ENCODE measurements at places on chromosomes 7 and 10.

- no peak for DNase-seq
Measured at GRCh38 chr10:105121743-105122142, 480.7 kb downstream of the SORCS3 start.

GRCh38 chr10:121490871-121491519 is 107.2 kb downstream of the FGFR2 start:
- no peak for DNase-seq

DNA sequence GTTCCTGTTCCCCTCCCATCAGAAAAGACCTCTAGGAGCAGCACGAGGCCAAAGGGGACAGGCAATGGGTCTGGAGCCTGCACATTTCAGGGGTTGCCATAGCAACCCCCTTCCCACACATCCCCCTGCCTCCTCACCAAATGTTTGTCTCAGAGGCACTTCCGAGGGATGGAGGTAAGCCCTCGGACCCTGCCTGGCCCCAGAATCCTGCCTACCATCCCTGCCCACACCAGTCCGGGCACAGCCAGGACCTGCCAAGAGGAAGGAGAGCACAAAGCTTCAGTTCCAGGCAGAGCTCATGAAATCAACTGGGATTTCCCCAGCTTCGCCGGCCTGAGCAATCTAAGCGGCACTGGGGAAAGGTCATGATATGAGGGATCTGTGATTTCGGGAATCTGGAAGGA is 175.0 kb upstream of the PLXNA4 start:
- DNase-seq: no peak

DNA sequence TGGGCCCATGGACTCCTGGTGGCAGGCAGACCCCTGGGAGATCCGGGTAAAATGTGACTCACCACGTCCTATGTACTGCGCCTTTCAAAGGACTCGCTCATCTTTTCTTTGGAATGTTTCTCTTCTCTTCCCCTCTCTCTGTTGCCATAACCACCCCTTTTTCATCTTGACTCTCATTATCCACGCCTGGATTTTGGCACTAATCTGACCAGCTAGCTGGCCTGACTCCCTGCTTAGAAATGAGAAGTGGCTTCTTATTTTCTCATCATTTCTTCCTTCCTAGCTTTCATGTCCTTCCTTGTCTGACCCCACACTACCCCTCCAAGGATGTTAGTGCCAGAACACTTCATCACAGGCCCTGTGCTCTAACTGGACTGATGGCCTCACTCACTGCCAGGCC is 98.0 kb upstream of the FAM171A1 start:
- DNase-seq: no peak

- no peak for DNase-seq
Measured at GRCh38 chr7:54728411-54728810, 30.6 kb downstream of the SEC61G start.

- DNase-seq: no peak
Measured at GRCh38 chr10:77925795-77926565, 575 bp downstream of the DLG5 start.

GRCh38 chr10:97673736-97674525 is 13.1 kb downstream of the AVPI1 start:
- no peak for DNase-seq

GRCh38 chr10:104350127-104350635 is 3.5 kb upstream of the CFAP58 start:
- DNase-seq: no peak

DNA sequence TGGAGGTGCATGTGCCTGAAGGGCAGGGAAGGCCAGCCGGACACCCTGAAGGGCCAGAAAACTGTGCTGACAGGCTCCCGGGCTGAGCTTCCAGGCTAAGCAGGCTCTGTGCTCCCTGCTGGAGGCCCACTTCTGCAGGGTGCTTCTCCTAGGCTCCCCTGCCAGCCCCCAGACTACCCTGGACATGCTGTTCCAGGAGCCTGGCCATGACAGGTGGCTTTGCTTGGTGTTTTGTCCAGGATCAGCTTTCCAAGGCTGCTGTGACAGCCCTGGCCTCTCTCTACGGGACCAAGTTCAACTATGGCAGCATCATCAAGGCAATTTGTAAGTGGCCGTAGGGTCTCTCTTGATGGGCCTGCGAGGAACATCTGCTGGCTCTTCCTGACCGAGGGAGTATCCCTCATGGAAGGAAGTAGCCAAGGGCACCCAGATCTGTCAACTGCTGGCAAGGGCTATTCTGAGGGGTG is 5.3 kb downstream of the CPA1 start:
- no peak for DNase-seq

GRCh38 chr7:155007947-155008346 is 5.0 kb upstream of the PAXIP1 start:
- no peak for DNase-seq

GRCh38 chr10:114815791-114816190 is 5.8 kb upstream of the FHIP2A start:
- DNase-seq: no peak

DNA sequence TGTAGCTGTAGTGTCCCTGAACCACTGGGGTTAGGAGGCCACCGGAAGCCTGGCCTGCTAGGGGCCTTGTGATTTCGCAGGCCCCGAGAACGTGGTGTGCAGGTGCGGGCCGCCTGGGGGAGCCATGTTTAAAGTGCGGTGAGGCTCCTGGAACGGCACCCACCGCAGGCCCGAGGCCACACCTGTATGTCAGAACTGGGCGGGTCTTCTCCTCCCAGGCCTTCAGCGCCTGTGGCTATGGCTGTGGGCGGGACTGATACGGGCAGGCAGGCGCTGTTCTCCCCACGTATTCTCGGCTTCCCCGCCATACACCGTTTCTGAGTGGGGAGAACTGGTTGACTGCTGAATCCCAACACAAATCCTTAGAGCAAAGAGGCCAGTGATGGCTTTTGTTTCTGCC is 74.8 kb downstream of the DNAJB6 start:
- DNase-seq: no peak

DNA sequence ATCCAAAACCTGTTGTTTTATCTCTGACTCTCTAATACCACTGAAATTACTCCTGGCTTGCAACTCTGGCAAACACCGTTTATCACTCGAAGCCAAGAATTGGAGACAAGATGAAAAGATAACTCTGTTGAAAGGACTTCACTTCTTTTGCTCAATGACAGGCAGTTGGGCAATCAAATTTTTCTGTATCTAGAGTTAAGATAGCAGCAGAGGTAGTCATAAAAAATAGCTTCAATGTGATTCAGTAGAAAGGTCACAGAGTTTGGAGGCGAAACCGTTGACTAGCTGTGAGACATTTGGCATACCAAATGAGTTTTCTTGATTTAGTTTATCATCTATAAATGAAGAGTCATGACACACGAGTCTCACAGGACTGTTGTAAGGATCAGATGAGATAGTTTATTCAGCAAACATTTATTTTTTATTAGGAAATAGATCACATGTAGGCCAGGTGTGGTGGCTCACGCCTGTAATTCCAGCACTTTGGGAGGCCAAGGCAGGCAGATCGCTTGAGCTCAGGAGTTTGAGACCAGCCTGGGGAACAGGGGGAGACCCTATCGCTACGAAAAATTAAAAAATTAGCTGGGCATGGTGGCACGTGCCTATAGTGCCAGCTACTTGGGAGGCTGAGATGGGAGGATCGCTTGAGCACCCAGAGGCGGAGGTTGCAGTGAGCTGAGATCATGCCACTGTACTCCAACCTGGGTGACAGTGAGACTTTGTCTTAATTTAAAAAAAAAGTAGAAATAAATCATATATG is 23.6 kb downstream of the AKR1B1 start:
- no peak for DNase-seq

DNA sequence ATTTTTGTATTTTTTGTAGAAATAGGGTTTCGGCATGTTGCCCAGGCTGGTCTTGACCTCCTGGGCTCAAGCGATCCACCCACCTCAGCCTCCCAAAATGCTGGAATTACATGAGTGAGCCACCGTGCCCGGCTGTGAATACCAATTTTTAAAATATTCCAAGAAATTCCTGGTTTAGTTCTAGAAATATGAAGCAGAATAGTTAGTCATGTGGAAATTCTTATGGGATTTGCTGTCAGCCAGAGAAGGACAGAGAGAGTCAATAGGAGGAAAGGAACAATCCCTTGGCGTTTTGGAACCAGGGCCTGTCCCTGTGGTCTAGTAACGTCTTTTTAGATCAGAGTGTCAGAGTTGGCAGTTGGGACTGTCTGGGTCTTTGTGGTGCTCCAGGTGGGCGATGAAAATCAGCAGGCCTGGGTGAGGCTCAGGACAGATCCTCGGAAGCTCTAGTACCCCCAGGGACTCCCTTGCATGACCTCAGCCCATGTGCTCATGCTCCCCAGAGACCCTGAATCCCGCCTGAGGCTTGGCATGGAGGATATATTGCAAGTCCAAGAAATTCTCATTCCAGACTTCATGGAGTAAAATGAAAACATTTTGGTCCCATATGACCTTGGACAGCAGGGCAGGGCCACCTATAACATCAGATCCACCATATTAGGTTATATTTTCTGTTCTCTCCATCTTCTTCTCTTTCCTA is 7.8 kb downstream of the NODAL start:
- DNase-seq: no peak

GRCh38 chr10:28293236-28294168 is 9.4 kb downstream of the MPP7 start:
- DNase-seq: no peak

GRCh38 chr7:90777465-90777864 is 181.3 kb downstream of the CDK14 start:
- no peak for DNase-seq

GRCh38 chr7:114910787-114911186 is 11.1 kb upstream of the MDFIC start:
- DNase-seq: no peak

DNA sequence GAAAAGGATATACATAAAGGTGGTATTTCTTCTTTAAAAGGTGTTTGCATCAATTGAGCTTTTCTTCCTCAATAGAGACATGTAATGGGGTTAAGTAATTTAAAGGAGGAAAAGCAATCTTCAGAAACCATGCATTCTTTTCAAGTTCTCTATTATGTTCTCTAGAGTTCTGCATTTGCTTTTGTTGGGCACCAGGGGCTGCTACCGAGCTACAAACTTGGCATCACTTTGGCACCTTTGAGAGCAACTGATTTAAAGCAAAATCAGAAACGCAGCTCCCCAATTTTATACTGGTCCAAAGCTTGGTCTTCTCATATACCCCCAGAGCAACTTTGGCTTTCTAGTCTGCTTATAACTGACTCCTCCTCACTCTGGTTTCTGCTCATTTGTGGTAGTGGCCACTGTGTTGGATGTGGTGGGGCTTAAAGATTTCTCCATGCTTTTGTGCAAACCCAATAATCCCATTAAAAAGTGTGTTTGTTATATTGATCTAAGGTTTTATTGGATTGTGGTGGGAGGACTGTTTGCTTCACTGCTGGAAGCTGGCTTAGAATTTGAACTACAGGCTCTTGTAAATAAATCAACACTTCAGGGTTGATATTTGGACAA is 712.1 kb downstream of the PHTF2 start:
- peak; percentile 4 for DNase-seq

GRCh38 chr7:44184206-44184872 is 4.9 kb downstream of the GCK start:
- DNase-seq: no peak

All from HS-27A (cell line).